CD4-positive, alpha-beta T cell treated with Interleukin-2 at 100 ng/mL for 4 hours (primary cell): ENCODE measurements at places on chromosomes 2 and 18.
A peak's percentile ranks its signal among the peaks of the same experiment; 100 is the strongest.

GRCh38 chr2:147623328-147623727 lies 221.5 kb upstream of the ACVR2A start:
- peak; percentile 41 for DNase-seq

- no peak for DNase-seq
Observed at GRCh38 chr2:241982706-241983570, 113.4 kb downstream of the RTP5 start.

DNA sequence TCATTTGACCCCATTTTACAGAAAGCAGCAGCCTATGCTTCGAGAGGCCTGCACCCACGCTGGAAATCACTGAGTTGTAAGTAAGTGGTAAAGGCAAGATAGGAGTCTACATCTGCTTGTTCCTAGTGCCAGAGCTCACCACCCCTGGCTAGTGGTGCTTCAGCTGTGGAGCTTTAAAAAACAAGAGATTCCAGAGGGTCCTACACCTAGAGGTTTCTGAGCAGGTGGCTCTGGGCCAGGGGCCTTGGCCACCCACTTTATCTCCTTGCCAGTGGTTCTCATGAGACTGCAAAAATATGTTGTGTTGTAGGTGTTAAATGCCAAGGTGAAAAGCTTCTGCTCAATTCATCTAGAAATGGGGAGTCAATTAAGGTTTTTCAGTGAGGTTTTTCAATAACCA lies 60.0 kb upstream of the SERTAD2 start:
- no peak for DNase-seq

- peak; percentile 31 for DNase-seq
Observed at GRCh38 chr2:197239434-197239833, 71.1 kb downstream of the ANKRD44 start.

GRCh38 chr2:224442071-224442967 lies 40.4 kb upstream of the FAM124B start:
- no peak for DNase-seq

DNA sequence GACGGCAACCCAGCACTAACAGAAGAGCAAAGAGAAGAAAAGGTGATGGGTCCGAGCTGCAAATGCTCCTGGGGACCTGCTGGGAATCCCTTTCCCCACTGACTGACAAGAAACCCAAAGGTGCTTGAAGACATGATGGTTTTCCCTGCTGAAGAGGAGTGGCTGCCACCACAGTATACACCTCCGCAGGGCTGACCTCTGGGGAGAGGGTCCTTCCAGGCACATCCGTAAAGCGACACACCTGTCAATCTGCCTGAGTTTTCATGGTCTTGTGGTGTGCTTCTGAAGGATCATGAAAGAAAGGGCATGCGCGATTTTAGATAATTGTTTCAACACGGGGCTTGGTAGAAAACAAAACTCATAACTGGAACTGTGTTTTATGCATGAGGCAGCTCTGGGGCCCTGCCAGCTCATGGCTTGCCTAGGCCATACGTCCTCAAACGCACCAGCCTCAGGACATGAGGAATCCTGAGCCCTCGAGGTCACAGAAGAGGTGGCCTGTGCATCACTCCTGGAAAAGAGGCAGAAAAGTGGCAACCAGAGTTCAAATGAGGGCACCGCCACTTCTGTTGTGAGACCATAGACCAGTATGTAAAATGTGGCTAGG lies 51.8 kb downstream of the SERTAD2 start:
- no peak for DNase-seq

GRCh38 chr2:168550670-168551069 lies 94.6 kb downstream of the CERS6 start:
- DNase-seq, result no peak

DNA sequence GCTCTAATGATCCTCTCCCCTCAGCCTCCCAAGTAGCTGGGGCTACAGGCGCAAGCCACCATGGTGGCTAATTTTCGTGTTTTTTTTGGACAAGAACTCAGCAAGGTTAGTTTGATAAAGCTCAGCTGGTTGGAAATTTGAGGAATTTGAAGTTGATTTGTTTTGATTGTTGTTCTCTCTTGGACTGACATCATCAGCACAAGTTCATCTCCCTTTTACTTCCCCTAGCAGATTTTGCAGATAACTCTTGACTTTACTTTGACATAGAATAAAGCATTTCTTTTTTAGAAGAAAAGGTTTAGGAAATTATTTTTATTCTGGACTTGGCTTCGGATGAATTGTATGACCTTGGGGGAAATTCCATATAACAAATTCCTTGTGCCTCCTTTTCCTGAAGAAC lies 74.9 kb upstream of the DLX2 start:
- no peak for DNase-seq

GRCh38 chr2:191190435-191190834 lies 39.6 kb upstream of the STAT4 start:
- DNase-seq, result no peak

- no peak for DNase-seq
Observed at GRCh38 chr2:173568054-173568453, 213.4 kb downstream of the CDCA7 start.

- no peak for DNase-seq
Observed at GRCh38 chr18:8611916-8612576, 2.8 kb downstream of the RAB12 start.

GRCh38 chr2:176818617-176819016 lies 394.0 kb upstream of the HNRNPA3 start:
- no peak for DNase-seq

- DNase-seq, result no peak
Observed at GRCh38 chr2:226123300-226123699, 676.3 kb downstream of the IRS1 start.

GRCh38 chr18:44733069-44733753 lies 52.5 kb downstream of the SETBP1 start:
- peak; percentile 36 for DNase-seq

GRCh38 chr18:52288403-52289004 lies 51.5 kb upstream of the DCC start:
- DNase-seq, result no peak

- DNase-seq, result no peak
Observed at GRCh38 chr2:238947243-238947760, 99.4 kb downstream of the TWIST2 start.

DNA sequence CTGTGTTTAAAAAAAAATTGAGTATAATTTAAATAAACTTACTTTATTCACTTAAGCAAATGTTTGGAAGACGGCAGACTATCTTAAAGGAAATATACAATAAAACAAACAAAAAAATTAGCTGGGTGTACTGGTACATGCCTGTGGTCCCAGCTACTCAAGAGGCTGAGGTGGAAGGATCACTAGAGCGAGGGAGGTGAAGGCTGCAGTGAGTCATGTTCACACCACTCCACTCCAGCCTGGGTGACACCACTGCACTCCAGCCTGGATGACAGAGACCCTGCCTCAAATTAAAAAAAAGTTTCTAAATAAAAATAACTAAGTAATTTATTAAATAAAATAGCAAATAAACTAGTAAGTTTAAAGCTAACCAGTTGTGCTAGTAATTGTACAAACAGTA lies 7.5 kb downstream of the PUM2 start:
- DNase-seq, result peak; percentile 17

GRCh38 chr2:168650781-168651180 lies 151.7 kb upstream of the NOSTRIN start:
- no peak for DNase-seq

GRCh38 chr2:202773301-202773973 lies 98.1 kb downstream of the ICA1L start:
- DNase-seq, result no peak

GRCh38 chr2:163119966-163120365 lies 281.4 kb upstream of the KCNH7 start:
- DNase-seq, result no peak

GRCh38 chr18:38421021-38421420 lies 855.4 kb upstream of the CELF4 start:
- no peak for DNase-seq

DNA sequence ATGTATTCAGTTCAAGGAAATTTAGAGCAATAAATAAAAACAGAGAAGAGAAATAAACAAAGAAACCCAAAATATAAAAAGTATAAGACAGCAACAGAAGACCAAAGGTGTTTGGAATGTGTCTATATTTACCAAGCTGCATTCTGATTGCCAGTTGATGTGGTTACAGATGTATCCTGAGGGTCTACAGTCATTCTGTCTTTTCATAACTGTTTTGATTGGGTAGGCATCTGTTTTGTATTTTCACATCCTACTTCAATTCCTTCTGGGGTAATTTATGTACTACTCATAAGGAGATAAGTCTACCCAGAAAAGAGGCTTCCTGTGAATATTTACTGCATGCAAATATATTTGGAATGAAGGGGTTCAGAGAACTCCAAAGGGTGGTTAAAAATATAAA lies 596.8 kb upstream of the GCFC2 start:
- DNase-seq, result no peak

DNA sequence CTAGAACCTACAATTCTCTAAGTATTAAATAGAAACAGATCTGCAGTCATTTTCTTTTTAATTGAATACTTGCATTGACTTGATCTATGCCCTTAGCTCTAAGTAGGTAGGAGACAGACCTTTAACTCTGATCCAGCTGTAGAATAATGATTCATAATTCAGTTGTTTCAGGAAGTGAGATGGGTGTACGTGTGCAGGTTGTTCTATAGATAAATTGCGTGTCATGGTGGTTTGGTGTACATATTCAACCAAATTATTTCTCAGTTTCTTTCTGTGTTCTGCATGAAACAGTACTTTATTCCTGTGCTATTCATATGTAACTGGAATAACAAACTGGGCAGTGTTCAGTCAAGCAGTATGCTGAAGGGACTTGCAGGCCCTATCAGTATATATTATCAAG lies 34.3 kb upstream of the CD226 start:
- DNase-seq, result no peak

DNA sequence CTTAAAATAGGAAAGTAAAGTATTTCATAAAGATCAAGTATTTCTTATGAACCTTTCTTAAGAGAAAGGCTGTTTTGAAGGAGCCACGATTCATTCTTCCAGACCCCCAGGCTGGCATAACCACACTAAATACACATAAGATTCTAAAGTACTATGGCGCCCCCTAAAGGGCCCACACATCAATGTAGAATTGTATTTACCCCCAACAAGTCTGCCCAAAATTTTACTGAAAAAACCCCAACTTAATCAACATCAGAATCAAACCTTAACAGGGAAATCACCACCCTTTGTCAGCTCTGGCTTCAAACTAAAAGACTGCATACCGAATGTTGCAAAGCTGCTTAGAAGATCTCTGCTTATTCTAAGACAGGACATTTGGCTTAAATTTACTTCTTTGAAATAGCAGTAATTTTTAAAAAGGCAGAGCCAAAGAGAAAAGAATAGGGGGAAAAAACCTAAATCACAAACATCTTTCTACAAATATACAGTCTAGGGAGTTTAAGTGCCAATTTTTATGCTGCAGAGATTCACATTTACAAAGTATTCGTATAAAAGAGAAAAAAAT lies 20.4 kb upstream of the BCL2 start:
- DNase-seq, result peak; percentile 61

DNA sequence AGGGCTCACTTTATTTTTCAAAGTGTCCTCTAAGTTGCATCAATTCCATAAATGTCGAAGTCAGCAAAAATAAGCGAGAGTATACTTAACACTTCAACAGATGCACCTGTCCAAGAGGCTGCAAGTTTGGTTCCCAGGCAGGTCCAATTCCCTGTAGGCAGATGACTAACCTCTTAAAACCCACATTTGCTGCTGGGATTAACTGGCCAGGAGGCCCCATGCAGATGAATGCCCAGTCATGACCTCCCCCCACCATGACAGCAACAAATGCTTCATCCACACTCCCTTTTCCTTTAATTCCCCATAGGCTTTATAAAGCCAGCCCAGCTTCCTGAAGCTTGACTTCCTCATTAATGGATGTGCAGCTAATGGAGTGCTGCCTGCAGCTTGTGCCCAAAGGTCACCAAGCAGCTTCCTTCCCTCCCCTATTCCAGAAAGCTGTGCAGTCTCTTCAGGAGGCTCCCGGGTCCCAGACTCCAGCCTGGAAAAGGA lies 35.7 kb downstream of the REEP1 start:
- DNase-seq, result no peak

DNA sequence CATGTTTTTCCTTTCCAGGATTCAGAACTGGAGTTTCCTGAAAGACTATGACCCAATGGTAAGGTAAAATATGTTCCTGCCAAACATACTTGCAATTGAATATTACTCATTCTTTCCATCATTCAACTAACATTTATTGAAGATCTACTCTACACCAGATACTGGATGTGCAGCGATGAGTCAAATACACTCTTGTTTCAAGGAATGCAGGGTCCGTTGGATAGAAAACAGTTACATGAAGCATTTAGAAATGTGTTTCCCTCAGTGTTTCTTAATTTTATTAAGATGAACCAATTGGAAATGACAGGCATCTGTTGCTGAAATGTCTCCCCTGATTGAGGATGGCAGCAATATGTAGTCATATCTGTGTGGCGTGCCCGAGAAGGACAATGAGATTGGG lies 14.8 kb upstream of the SLC66A3 start:
- no peak for DNase-seq

DNA sequence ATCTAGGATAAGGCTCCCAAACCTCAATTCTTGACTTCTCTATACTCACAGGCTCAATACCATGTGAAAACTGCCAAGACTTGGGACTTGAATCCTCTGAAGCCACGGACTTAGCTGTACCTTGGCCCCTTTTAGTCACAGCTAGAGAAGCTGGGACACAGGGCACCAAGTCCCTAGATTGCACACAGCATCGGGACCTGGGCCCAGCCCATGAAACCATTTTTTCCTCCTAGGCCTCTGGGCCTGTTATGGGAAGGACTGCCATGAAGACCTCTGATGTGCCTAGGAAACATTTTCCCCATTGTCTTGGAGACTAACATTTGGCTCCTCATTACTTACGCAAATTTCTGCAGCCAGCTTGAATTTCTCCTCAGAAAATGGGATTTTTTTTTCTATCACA lies 1011.8 kb upstream of the DDX18 start:
- no peak for DNase-seq

DNA sequence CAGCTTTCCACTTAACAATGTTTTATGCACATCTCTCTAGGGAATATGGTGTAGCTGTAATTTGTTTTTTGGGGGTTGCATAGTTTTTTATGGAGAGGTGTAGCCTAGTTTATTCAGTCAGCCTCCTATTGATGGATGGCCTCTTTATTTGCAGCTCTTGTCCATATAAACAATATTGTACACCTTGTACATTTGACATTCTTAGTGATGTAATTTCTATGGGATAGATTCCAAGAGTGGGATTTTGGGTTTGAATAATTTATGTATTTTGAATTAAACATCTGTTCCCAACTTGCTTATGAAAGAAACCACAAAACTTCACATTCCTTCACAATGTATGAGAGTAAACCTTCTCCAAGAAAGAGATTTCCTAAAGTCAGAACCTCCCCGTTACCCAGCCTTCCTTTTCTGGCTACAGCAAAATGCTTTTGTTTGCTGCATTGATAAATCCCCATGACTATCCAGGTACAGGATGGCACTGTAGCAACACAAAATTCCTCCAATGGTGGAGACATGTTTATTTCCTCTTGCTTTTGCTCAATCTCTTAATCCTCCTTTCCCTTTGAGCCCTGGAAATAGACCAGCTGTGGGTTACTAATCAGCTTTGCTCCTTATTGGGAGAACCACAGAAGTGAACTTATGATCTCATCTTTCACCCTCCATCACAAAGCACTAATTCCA lies 58.4 kb upstream of the GALR1 start:
- DNase-seq, result no peak

GRCh38 chr2:191679818-191680600 lies 2.1 kb downstream of the NABP1 start:
- peak; percentile 69 for DNase-seq
